ENCODE measurements at places on chromosomes 4 and X.
A peak's percentile ranks its signal among the peaks of the same experiment; 100 is the strongest.

DNA sequence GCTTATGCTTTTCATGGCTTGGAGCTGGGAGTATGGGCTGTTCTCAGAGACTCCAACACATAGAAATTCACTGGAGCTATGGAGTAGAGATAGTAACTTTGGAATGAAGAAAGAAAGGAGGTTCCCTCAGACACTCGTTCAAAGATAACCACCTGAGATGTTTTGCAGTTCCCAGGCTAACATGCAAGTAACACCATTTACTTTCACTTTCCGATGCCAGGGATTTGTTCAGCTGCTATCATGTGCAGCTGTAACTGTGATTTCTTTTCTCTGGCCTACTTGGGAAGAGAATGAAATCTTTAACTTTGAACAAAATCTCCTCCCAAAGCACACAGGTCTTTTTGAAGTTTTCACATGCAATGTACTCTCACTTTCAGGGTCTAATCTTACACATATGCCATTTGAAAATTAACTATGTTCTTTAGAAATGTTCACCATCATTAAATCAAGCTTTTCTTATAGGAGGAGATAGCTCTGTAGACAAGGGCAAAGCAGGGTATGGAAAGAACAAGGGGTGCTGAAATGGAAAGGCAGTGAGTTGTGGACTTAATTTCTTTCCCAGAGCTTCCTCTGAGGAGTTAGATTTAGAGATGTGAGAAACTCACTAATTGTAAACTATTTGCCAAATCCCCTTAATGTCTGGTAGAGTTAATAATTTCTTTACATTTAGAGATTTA lies 514.3 kb downstream of the PDHA2 start:
- no peak for ATAC-seq

DNA sequence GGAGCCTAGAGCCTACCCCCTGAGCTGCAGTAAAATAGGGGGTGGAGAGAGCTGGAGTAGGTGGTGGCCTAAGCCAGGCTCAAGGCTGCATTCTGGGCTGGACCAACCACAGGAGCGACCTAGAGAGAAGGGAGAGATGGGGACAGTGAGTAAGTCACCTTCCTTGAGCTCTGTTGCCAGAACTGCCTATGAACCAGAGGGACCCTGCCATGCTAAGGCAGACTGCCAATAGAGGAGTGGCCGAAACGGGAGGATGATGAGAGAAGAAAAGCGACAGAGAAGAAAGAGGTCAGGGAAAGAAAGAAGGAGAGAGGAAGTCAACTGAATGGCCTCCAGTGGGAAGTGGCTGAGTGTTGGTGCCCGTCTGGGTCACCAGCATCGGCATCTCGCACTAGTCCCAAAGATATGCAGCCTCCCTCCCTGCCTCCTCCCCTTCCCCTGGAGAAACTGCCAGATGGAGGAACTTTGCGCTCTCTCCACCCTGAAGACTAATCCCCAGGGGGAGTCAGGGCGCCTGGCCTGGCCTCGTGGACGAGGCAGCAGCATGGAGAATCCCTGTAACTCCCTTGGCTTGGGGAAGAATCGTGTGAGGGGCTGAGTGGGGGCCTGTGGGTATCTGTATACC lies 28.8 kb downstream of the ELF4 start:
- ATAC-seq, result no peak

DNA sequence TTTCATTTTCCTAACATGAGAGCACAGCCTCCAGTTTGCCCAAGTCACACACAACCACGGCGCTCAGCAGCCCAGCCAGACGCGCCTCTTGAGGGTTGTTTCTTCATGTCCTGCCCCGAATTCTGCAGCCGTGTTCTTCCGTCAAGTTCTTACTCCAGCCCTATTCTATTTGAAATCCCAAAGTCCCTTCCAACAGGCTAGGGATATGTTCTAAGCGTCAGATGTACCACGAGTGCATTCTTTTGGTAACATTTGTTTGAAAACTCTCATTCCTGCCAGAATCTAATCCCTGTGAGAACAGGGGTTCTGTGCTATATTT lies 23.1 kb downstream of the ACSL1 start:
- ATAC-seq, result no peak

- ATAC-seq, result no peak
Observed at GRCh38 chrX:98289726-98290125, 1406.0 kb downstream of the RPA4 start.

GRCh38 chr4:189826657-189827056 lies 114.0 kb upstream of the FRG1 start:
- ATAC-seq, result no peak

GRCh38 chr4:37685161-37685822 lies 884 bp downstream of the RELL1 start:
- no peak for ATAC-seq

- peak; percentile 58 for ATAC-seq
Observed at GRCh38 chrX:46796574-46797191, 37.8 kb upstream of the SLC9A7 start.

DNA sequence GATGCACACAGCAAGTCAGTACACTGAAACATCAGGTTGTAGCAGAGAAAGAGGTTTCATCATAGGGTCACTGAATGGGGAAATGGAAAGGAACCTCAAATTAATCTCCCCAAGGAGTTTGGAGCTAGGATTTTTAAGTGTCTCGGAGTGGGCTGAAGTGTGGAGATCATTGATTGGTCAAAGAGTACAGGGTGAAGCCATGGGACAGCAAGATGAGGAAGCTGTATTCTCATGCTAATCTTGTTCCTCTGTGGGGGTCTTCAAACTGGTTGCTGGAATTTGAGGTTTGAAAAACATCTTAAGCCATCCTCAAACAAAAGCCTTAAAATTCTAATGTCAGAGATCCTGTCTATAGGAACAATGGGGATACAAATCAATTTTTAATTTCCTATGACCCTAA lies 78.8 kb upstream of the TEX13A start:
- ATAC-seq, result no peak

- ATAC-seq, result no peak
Observed at GRCh38 chrX:75156531-75156945, 455 bp upstream of the ABCB7 start.

- ATAC-seq, result no peak
Observed at GRCh38 chrX:11537141-11537540, 128.6 kb downstream of the ARHGAP6 start.

DNA sequence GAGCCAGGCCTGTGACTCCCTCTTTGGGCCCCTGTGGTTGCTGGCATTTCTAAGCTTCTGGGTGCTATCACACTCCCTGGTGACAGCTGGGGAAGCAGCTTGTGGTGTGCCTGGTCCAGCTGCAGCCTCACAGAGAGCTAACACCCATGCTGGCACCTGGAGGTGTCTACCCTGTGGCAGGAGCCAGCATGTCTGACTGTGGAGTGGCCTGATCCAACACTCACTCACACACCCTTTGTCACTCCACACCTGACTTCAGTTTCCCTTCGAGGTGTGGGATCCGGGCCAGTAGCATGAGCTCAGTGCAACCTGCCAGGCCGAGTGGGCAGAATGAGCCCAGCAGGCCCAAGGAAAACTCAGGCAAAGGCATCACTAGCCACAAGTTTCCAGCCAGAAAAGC lies 67.5 kb downstream of the TECRL start:
- ATAC-seq, result no peak

GRCh38 chr4:187840814-187841213 lies 154.8 kb upstream of the ZFP42 start:
- ATAC-seq, result no peak

GRCh38 chrX:83845397-83845796 lies 15.5 kb upstream of the CYLC1 start:
- no peak for ATAC-seq

- ATAC-seq, result no peak
Observed at GRCh38 chr4:62457356-62457755, 1257.2 kb downstream of the ADGRL3 start.

- no peak for ATAC-seq
Observed at GRCh38 chrX:130321550-130321949, 18.2 kb upstream of the SLC25A14 start.

- ATAC-seq, result peak; percentile 70
Observed at GRCh38 chrX:55908661-55909212, 191.2 kb downstream of the RRAGB start.

DNA sequence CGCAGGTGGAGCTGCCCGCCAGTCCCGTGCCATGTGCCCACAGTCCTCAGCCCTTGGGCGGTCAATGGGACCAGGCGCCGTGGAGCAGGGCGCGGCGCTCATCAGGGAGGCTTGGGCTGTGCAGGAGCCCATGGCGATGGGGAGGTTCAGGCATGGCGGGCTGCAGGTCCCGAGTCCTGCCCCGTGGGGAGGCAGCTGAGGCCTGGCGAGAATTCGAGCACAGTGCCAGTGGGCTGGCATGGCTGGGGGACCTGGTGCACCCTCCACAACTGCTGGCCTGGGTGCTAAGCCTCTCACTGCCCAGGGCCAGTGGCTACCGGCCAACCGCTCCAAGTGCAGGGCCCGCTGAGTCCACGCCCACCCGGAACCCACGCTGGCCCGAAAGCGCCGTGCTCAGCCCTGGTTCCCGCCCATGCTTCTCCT lies 646.5 kb downstream of the GABRG1 start:
- ATAC-seq, result no peak

GRCh38 chr4:189261475-189261874 lies 679.2 kb upstream of the FRG1 start:
- ATAC-seq, result no peak

- ATAC-seq, result no peak
Observed at GRCh38 chr4:143883529-143883928, 21.8 kb downstream of the GYPE start.

GRCh38 chr4:185201977-185202962 lies 1.5 kb downstream of the CFAP97 start:
- no peak for ATAC-seq

GRCh38 chrX:38018766-38019425 lies 12.5 kb downstream of the SYTL5 start:
- no peak for ATAC-seq

DNA sequence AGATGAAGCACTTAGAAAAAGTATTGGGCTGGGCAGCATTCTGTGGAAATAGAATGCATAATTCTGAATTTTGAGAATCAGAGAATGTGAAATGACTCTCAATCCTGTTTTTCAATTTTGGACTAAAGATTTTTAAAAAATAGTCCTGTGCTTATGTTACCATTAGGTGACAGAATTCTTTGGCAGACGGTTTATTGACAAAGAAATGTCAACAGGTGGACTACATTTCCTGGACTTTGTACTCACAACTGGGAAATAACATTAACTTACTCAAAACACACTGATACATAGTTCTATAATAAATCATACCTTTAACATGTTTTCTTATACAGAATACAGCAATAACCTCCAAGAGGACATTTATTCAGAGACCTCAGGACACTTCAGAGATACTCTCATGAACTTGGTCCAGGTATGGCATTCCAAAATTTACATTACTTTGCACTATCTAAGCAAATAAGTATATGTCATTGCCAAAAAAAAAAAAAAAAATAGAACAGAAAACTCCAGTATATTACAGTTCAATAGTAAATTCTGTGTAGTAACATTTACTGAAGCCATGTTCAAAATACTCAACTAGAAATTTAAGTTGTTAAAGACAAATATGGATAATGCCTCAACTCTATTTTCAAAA lies 72.7 kb downstream of the ANXA10 start:
- no peak for ATAC-seq

DNA sequence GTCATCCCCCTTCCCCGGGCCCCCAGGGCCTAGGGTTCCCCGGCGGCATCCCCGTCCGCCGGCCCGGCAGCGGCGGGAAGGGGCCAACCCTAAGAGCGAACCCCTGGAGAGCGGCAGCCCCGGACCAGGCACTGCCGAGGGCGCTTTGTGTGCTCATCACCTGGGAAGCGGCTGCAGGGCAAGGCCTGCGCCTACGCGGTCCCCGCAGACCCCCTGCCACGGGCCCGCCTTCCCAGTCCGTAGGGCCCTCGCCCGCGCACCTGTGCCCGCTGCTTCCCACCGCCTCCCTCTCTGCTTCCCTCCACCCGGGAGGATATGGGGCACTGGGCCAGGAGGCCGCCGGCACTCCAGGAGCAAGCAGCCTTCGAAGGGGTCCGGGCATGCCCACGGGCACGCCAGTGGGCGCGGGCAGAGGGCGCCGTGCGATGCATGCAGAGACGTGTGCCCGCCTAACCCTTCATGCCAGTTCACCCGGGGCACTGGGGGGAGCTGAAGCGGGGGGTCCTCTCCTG lies 2.6 kb downstream of the FLNA start:
- no peak for ATAC-seq

GRCh38 chrX:11535156-11535919 lies 130.4 kb downstream of the ARHGAP6 start:
- ATAC-seq, result no peak

DNA sequence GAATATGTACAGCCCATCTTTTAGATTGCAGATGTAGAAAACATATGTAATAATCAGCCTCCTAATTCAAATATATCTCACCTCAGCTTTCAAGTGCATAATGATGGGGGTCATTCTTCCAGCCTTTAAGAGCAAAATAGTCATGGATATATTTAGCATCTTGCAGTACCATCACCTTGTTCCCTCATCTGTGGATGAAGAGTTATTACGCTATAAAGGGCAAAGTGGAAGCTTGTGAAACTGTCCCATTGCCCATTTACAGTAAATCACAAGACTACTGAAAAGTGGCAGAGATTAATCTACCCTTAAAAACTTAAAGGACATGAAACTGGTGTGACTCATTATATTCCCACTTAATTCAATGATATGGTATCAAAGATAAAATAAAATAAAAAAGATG lies 979.7 kb upstream of the HS3ST1 start:
- no peak for ATAC-seq

DNA sequence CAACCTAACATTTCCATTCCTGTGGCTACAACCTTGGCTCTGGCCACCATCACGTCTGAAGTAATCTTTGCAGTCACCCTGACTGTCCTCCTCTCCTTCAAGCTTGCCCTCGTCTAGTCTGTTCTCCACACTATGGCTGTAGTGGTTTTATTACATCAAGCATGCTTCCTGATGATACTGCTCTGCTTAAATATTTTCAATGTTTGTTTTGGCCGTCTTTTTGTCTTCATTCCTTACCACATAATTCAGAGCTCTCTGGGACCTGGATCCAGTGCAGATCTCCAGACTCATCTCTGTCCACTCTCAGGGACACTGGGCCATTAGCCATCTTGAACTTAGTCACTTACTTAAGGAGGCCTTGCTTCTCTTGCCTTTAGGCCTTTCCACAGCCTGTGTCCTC lies 27.7 kb upstream of the FREM3 start:
- no peak for ATAC-seq

GRCh38 chr4:80252953-80253352 lies 13.5 kb upstream of the FGF5 start:
- ATAC-seq, result no peak

- ATAC-seq, result no peak
Observed at GRCh38 chr4:92600638-92601037, 296.9 kb downstream of the GRID2 start.

- no peak for ATAC-seq
Observed at GRCh38 chrX:109770780-109771179, 37.7 kb upstream of the ACSL4 start.

GRCh38 chr4:40206426-40206825 lies 9.6 kb downstream of the RHOH start:
- no peak for ATAC-seq
